ENCODE measurements at places on chromosomes 6 and 20.

- DNase-seq: no peak
These were observed 128.5 kb upstream of the ENPP5 start for GRCh38 chr6:46299253-46299652.

DNA sequence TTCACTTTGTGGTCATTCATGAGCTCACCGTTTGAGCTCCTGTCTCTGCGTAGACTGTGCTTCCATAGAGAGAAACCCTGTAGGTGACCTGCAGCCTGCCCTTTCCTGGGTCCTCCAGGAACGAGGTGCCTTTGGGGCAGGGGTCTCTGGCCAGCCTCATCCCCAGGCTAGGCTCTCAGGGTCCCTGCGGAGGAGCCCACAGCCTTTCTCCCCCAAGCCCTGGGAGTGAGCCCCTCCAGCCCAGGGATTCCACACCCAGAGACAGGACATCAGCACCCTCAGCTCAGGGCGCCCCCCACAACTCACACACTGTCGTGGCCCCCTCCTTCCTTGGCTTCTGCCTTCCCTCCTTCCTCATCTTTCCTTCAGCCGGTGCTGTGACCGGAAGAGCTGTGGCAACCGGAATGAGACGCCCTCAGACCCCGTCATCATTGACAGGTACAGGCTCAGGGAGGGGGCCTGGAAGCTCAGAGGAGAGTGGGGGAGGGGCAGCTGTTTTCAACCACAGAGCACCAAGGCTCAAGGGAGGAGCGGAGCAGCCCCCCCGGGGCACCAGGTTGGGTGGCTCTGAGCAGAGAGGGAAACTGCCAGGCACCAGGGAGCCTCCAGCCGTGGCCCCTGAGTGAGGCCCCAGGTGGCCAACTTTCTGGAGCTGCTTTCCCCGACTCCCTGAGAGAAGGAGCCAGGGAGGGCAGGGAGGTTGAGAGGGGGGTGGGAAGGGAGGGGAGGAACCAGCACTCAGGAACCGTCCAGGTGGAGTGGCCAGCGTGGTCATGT, 16.8 kb downstream of the EBF4 start:
- DNase-seq: no peak

DNA sequence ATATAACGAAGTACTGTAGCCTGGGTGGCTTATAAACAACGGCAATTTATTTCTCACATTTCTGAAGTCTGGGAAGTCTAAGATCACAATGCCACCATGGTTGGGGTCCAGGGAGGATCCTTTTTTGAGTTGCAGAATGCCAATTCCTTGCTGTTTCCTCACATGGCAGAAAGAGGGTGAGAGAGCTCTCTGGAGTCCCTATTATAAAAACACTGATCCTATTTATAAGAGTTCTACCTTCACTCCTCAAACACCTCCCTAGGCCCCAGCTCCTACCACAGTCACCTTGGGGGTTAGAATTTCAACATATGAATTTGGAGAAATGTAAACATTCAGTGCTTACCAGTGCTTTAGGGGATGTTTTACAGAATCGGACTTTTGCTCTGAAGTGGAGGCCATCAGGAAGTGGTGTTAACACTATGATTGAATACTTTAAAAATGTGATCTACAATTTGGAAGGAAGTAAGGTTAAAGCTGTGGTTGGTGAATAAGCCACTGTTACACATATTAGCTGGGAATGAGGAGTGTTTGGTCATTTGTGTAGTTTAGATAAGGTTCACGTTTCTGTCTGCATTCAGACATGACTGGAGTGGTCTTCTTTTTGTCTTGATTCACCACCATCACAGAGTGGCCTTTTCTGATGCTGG, 79.9 kb upstream of the SPTLC3 start:
- DNase-seq: peak; percentile 46

DNA sequence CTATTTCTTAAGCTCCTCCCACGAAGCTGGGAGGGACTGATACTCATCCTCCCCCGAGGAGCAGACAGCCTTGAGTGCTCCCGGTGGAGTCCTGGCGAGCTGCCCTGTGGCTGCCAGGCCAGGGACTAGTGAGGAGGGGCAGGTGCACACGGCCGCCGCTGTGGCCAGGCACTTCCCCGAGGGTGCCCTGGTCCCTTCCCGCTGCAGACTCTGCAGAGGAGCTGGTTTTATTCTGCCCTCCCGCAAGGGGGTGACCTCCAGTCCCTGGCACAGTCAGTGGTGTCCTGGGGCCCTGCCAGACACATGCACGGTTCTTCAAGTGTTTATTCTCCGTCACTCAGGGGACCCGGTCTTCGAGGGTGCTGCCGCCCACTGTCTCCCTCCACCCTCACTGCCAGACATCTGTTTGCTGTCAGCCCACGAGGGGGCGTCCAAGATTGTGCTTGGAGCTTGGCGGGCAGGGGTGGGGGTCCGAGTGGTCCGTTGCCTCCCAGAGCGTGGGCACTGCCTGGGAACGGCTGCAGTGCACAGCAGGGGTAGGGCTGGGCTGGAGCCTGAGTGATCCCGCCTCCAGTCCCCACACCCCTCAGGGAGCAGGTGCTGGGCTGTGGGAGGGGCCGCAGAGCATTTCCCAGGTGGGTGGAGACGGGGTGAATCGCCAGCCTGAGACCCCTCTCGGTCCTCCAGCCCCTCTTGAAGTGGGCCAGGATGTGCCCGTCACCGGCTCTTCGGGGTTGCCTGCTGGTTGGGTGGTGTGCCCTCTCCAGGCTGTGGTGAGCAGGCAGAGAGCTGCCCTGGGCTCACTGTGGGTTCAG, 3.1 kb upstream of the CABLES2 start:
- DNase-seq: peak; percentile 24

- no peak for DNase-seq
These were observed 893.7 kb downstream of the TFAP2A start for GRCh38 chr6:9521152-9521530.

DNA sequence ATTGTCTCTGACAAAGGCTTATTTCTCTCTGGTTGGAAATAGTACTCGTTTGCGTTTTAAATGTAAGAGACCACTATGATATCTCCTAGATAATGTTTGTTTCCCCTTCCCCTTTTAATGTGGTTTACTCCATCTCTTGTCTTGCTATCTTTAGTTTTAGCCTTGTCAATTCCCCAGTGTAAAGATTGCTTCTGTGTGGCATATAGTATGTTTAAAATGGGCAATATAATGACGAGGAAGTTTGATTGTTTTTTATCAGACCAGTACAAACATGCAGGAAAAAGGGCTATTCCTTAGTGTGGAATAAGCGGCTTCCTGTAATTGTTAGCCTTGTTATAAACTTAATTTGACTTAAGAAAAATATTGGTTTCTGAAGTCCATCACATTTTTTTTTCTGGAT, 3.1 kb downstream of the QKI start:
- DNase-seq: no peak

- DNase-seq: no peak
These were observed 6.2 kb downstream of the DYNLT1 start for GRCh38 chr6:158638324-158638854.

GRCh38 chr20:6075428-6076219, 21.8 kb upstream of the LRRN4 start:
- DNase-seq: no peak

DNA sequence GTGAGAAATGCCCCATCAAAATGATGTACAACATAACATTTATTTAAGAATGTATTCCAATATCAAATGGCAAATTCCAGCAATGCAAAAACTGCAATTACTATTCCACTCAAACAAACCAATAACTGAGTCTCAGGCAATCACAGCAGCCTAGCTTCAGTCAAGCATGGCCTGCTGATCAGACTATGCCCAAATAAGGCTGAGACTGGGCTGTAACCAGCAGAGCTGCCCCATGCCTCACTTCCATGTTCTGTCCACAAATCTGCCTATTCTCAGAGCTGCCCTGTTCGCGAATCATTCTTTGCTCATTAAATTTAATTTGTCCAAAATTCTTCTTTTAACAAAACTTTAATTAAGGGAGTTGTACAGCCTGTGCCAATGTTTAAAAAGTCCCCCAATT, 155.4 kb downstream of the FNDC1 start:
- DNase-seq: no peak

DNA sequence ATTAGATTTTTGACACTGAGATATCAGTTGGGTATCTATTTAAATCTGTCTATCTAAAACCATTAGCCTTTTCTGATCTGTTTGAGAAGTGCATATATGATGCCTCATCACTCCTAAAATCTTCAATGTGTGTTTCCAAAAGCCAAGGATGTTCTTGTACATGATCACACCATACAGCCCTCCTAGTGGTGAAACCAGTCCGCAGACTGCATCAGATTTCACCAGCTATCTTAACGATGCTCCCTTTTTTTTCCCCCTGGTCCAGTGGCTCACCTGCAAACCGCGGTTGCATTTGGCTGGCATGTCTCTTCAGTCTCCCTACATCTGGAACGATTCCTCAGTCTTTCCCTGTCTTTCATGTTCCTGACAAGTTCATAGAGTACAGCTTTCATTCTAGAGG, 4.0 kb downstream of the KIZ start:
- no peak for DNase-seq

DNA sequence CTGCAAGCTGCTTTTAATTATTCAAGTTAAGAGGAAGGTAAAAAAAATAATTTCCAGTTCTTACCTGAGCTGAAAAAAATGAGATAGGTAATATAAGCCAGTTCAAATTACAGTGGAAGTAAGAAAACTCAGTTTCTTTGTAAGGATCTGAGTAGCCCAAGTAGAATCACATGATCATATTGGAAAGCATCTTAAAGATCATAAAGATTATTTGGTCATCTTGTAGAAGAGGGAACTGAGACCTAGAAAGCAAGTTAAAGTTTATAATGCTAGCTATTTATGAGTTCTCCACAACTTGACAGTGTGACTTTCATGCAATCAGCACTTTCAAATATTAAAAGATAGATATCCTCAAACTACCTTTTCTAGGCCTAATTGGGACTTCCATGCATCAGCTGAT, 80.5 kb downstream of the FARS2 start:
- DNase-seq: no peak
